ENCODE measurements at places on chromosomes 16 and 17.

GRCh38 chr16:27408602-27409031, 6.6 kb downstream of the IL21R start:
- no peak for DNase-seq

- DNase-seq: no peak
Observed at GRCh38 chr17:16425698-16426659, 10.6 kb downstream of the TRPV2 start.

DNA sequence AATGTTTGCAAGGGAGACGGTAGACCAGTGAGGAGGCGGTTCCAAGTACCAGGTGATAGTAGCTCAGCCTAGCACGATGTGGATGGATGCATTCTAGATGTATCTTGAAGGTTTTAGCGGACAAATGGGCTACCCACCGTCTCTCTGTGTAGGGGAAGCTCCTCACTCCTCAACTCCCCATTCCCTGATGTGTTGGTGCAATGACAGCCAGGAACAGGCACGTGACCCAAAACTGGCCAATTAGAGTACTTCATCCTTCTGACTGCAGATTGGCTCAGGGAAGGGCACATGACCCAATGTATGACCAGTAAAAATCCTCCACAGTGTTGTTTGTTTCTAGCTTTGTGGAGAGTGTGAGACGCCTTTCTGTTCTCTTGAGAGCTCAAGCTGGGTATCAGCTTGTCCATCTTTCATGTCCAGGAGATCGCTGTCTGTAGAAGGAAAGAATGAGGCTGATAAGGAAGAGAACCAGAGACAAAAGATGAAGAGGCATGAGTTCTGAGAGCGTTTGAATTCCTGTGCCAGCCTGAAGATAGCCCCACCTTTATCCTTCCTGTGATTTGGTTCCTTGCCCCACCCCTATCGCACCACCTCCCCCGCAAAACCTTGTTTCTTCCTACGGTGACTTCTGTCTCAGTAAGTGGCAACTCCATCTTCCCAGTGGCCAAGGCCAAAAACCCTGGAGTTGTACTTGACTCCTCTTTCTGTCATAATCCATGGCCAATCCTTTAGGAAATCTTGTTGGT, 2.3 kb upstream of the BORCS6 start:
- DNase-seq: peak; percentile 76

GRCh38 chr17:12622726-12623125, 43.0 kb upstream of the MYOCD start:
- DNase-seq: no peak

DNA sequence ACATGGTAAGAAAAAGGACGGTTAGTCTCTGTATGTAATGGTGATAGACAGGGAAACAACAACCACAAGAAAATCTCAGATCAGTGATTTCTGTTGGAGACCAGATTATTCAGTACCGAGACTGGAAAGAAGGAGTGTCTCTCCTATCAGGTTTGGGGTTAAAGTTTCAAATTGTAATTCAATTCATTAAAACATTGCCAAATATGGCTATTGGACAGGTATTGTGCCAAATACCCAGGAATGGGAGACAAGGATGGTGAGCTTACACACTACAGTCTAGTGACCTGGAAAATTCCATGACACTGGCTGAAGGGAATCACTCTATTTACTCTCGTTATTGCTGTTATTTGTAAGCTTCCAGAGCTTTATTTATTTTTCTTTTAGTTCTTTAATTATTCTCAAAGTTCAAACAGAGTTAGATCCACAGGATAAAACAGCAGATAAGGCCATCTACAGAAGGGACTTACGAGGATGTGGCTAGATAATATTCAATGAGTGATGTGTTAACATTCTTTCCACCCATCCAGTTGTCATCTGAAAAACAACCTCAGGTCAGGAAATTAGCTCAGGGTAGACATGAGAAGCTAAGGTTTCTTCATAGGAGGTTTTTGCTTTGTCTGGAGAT, 25.1 kb upstream of the MMD start:
- no peak for DNase-seq

- no peak for DNase-seq
Observed at GRCh38 chr17:37759014-37759637, 14.3 kb upstream of the HNF1B start.

DNA sequence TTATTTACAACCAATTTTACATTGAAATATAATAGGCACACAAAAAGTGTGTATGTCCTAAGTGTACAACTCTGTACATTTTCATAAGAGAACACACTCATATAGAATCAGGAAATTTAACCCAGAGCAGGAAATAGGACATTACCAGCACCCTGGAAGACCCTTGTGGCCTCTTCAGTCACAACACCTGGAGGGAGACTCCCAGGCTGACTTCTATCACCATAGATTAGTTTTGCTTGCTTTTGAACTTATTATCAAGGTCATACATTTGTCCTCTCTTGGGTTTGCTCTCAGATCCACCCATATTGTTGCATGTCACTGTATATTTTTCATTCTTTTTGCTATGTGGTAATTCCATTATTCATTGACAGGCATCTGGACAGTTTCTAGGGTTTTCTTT, 5.8 kb downstream of the RIPOR1 start:
- no peak for DNase-seq

DNA sequence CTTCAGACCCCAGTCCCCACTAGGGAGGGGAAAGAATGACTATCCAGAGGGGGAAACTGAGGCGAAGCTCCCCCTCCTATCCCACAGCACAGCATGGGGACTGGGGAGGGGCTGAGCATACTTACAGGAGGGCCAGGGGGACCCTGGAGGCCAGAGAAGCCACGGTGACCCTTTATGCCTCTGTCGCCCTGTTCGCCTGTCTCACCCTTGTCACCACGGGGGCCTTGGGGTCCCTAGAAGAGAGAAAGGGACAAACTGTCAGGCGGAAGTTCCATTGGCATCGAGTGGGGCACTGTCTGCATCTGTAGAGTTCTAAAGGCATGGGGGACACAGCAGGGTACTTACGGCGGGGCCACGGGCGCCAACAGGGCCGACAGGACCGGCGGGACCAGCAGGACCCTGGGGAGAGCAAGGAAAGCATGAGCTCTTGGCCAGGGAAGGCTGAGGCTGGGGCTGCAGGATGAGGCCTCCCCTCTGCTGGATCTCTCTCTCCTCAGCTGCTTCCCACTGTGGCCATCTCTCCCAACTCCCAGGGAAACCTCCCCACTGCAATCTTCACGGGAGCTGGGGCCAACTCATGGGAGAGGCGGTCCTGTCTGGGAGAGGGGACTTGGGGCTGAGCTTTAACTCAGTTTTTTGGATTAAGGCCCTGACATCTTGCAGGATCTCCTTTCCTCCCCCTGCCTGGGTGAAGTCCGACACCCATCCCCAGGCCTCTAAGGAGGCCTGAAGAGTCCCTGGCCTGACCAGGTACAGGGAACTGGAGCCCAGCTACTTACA, 13.5 kb downstream of the COL1A1 start:
- no peak for DNase-seq

- no peak for DNase-seq
Observed at GRCh38 chr17:78991906-78992532, 12.3 kb upstream of the LGALS3BP start.

DNA sequence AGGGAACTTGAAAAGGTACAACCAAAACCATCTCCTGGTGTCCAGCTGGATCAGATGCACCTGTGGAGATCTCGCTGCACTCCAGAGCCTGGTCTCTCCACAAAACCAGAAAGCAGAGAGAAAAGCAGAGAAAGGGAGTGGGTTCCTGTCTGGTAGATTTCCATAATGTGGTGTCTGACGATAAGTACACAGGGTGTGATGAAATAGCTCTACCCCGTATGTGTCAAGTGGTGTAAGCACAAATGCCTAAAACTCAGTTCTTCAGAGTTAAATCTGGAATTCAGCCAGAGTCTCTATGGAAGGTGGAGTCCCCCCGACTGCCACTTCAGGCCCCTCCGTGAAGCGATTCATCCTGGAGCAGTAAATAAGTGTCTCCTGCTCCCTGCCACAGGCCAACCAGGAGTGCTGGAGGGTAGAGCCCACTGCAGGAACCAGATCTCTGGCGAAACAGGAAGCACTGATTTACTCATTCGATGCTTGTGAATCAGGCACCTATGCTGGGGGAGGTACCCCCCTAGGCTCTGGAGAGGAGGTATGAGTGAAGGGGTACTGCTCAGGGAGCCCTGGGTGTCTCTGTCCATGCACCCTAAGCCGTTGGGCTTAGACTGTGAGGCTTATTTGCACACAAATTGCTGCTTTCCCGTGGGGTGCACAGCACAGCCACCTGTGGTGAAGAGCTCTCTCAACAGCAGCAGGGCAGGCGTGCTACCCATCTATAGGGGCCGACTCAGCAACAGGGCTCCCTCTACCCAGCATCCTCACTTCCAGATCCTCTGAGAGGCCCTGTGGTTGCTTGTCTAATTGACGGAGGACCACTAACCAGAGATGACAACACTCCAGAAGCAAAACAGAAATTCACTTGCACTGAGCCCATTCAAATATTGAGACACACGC, 97.1 kb upstream of the MYOCD start:
- no peak for DNase-seq

DNA sequence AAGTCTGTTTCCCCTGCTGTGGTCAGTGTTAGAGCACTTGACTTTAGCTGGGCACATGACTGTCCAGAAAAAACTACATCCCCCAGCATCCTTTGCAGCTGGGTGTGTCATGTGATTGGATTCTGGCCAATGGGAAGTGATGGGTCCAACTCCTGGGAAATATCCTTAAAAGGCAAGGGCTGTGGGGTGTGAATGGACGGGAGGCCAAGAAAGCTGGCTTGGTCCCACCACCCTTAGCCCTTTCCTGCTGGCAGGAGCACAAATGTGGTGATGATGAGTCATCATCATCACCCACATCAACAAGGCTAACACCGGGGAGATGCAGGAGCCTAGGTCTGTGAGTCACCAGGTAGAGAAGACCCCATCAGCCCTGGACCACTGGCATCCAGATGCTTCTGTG, 341.7 kb downstream of the C16orf95 start:
- DNase-seq: no peak

DNA sequence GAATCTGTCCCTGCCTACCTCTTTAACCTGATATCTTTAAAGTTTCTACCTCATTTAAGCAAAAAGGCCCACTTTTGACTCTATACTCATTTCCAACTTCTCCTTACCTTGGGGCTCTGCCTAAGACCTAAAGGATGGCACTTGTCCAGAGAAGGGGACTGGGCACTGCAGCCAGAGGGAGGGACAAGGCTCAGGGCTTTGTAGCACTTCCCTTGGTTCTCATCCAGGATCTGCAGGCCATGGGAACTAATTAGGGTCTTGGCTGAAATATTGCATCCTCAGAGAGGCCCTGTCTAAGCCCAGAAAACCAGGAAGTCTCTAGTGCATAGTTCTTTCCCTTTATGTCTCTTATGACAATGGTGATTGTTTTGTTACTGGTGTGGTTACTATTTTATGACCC, 37.3 kb downstream of the IRX5 start:
- DNase-seq: no peak

- no peak for DNase-seq
Observed at GRCh38 chr17:78717431-78717980, 64.6 kb downstream of the CYTH1 start.

DNA sequence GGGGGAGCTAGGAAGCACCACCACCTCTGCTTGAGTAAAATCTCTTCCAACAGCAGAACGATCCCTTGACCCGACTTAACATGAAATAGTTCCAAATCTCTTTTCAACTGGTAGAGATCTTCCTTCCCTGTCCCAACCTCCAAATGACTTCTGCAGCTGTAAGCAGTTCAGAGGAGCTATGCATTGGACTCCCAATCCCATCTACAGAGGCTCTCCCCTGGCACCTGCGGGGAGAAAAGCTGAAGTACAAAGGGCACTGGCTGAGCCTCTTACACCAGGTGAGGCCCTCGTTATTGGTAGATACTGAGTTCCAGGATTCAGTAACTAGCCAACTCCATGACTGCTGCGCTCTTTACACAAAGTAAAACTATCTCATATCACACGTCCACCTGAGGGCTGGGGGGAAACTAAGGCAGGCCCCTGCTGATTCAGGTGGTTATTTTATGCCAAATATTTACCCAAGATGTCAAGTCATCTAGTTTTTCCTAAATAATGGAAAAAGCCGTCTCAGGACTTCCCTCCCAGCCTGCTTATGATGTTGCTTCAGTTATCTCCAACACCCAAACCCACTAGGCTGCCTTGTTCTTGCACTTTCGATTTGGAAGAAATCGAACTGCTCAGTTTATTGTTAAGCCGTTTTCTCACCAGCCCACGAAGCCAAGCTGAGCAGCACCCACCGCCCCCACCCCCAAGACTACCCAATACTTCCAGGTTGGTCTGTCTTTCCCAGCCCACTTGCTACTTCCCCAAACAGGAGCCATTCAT, 3.2 kb downstream of the ACTG1 start:
- DNase-seq: no peak

DNA sequence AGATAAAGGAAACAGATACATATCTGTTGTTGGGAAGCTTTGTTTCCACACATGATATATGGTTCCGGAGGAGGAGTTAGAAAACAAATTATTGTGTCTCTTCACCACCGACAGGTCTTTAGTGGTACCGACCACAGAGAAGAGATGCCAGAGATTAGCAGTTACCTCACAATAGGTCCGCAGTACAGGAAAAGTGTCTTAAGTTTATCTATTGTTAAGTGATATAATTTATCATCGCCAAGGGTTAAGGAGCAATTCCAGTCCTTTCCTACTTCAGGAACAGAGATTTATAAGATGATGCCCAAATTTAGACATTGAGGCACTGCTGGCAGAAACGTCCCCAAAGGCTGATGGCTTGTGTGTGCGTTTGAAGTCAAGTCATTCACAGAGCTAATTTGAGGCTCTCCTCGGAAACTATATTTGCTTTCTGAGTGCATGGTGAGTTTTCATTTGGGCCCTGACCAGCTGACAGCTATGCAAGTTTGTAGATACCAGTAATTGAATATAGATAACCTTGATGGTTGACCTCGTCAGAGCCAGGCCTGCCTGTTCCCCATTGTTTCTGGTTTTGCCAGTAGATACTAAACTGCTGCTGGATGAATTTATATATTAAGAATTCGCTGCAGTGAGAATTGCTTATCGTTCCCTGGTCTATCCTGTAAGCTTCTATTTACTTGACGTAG, 196.4 kb upstream of the IRX3 start:
- no peak for DNase-seq

DNA sequence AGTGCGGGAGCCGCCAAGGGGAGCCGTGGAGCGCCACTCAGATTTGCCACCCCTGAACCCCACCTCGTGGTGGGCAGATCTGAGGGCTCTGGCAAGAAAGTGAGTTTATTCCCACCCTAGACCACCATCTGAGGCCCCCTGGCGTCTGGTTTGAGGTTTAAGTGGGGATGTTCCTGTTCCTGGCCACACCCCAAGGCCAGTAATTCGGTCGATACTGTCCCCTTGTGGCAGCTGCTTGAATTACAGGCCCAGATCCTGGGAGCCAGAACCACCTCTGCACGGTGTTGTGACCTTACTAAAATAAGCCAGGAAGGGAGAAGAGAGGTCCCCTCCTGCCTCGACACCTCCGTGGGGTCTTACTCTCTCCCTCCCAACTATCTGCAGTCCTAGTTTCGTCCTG, 3.3 kb upstream of the LAT start:
- DNase-seq: no peak

GRCh38 chr17:28735242-28735722, 6.7 kb downstream of the NEK8 start:
- DNase-seq: no peak

DNA sequence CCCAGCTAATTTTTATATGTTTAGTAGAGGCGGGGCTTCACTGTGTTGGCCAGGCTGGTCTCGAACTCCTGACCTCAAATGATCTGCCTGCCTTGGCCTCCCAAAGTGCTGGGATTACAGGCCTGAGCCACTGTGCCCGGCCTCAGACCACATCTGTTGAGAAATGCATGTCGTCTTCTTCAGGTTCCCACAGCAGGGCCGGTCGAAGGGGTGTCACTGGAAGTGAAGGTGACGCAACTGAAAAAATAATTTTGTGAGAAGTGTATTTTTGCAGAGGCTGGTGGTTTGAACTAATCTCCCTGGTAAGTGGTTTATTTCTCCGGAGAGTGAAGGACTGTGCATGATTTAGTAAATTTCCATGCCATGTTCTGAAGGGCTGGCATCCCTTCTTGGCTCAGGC, 33.4 kb upstream of the IL34 start:
- no peak for DNase-seq
